ENCODE measurements at places on chromosomes 2 and 18.
A peak's percentile ranks its signal among the peaks of the same experiment; 100 is the strongest.

DNA sequence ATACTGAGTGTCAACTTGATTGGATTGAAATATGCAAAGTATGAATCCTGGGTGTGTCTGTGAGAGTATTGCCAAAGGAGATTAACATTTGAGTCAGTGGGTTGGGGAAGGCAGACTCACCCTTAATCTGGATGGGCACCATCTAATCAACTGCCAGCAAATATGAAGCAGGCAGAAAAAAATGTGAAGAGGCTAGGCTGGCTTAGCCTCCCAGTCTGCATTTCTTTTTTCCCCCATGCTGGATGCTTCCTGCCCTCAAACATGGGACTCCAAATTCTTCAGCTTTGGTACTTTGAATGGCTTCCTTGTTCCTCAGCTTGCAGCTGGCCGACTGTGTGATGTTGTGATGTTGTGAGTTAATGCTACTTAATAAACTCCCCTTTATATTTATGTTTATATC is 577.4 kb downstream of the CPS1 start:
- no peak for DNase-seq
- no peaks in the 10 kb centered on the region for H3K4me1 ChIP-seq
- no peaks in the 10 kb centered on the region for H3K36me3 ChIP-seq
- H3K27ac ChIP-seq = no peak overlapping the region
- no peaks in the 10 kb centered on the region for H3K27me3 ChIP-seq
- H3K4me3 ChIP-seq = no peak overlapping the region

GRCh38 chr2:29448096-29448688 is 333.0 kb downstream of the CLIP4 start:
- H3K36me3 ChIP-seq = no peaks in the 10 kb centered on the region
- H3K4me1 ChIP-seq = no peaks in the 10 kb centered on the region
- no peak overlapping the region for H3K4me3 ChIP-seq
- no peak for DNase-seq

DNA sequence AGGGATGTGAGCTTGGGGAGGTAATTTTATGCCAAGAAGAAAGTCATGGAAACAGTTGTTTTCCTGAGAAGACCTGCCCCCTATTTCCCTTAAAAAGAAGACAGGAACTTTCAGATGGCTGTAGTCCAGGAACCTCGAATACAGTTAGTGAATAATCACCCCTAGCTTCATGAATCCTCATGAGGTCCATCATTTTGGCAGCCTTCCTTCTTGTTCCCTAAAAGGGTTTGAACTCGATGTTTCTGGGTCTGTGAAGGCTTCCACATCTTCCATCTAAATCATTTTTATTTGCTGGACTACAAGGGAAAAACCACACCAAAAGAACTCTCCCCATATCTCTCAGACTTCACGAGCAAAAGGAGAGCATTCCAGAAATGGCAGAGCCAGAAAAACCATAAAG is 290.8 kb downstream of the SLC4A3 start:
- no peak for DNase-seq
- H3K4me3 ChIP-seq = no peak overlapping the region
- no peak overlapping the region for H3K27ac ChIP-seq
- no peaks in the 10 kb centered on the region for H3K4me1 ChIP-seq
- no peaks in the 10 kb centered on the region for H3K36me3 ChIP-seq

GRCh38 chr2:221204699-221205098 is 367.4 kb downstream of the EPHA4 start:
- no peak for DNase-seq
- H3K27ac ChIP-seq = no peak overlapping the region
- H3K27me3 ChIP-seq = no peaks in the 10 kb centered on the region
- no peak overlapping the region for H3K4me3 ChIP-seq

GRCh38 chr2:197915548-197916265 is 111.3 kb downstream of the PLCL1 start:
- no peak for DNase-seq
- H3K27ac ChIP-seq = no peak overlapping the region
- no peaks in the 10 kb centered on the region for H3K27me3 ChIP-seq
- no peaks in the 10 kb centered on the region for H3K4me1 ChIP-seq
- H3K36me3 ChIP-seq = no peaks in the 10 kb centered on the region

DNA sequence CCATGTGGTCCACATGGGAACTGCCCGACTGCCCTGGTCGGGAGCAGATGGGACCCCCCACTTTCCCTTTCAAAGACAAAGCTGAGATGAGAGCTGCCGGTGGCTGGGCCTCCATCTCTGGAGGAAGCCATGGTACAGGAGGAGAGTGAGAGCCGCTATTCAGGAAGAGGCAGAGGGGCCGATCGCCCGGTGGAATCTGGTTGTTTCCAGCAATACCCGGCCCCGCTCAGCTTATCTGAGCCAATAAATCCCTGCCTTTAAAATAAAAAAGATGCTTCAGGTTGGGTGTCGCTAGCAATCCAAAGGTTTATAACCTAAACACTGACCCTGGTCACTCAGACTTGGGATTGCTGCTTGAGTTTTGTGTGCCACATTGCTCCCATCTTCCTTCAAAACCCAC is 15.2 kb upstream of the B3GNT7 start:
- peak; percentile 55 for DNase-seq
- H3K36me3 ChIP-seq = no peaks in the 10 kb centered on the region
- H3K27ac ChIP-seq = peak overlapping the region; percentile 21
- H3K27me3 ChIP-seq = no peaks in the 10 kb centered on the region

- no peaks in the 10 kb centered on the region for H3K27me3 ChIP-seq
- H3K27ac ChIP-seq = no peak overlapping the region
- H3K4me1 ChIP-seq = no peaks in the 10 kb centered on the region
These were observed 54.8 kb downstream of the CAVIN2 start for GRCh38 chr2:191791953-191792560.

- H3K27me3 ChIP-seq = no peaks in the 10 kb centered on the region
- H3K4me1 ChIP-seq = no peaks in the 10 kb centered on the region
These were observed 47.2 kb downstream of the USP34 start for GRCh38 chr2:61423714-61424113.

DNA sequence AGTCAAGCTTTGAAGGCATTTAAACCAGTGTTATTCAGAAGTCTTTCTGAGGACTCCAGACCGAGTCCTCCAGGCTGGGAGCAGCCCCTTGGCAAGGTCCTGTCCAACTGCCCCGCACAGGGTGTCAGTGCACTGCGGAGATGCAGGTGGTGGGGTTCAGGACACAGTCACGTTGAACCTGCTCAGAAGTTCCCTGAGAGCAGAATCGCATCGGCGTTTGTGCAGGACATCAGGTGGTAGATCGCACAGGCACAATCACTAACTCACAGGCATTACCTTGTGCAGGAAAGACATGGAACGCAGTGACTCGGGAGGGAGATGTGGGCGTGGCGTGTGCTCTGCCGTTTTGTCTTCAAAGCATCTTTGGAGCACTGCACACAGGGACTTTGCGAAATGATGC is 10.4 kb downstream of the COPS9 start:
- no peaks in the 10 kb centered on the region for H3K36me3 ChIP-seq
- H3K27ac ChIP-seq = no peak overlapping the region
- H3K4me3 ChIP-seq = no peak overlapping the region
- H3K27me3 ChIP-seq = no peaks in the 10 kb centered on the region
- DNase-seq = no peak

DNA sequence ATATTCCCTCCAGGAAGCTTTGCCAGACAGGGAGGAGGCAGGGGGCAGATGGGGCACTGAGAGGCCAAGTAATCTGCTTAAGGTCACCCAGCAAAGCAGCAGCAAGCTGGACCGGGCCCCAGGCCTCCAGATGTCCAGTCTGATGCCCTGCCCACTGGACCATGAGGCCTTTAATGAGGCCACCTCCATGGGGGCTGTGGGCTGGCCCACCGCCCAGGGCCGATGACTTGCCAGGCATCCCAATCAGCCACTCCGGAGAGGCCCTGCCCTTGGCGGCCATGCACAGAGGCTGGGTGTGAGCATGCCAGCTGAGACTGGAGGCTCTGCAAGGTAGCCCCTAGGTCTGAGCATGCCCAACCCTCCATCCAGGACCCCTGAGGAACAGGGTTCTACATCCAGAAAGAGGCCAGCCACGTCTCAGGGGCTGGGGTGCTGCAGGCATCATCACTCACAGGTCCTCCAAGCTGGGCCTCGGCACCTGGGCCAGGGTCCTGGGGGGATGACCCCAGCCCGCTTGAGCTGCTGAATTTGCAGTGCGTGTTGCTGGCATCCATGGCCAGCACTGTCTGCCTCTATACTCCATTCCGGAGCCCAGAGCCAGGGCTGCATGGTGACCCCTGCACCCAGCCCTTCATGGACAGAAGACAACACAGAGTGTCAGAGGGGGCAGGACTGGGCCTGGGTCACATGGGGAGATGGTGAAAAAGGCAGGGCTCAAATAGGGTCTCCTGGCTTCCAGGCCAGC is 164.2 kb downstream of the INHBB start:
- no peaks in the 10 kb centered on the region for H3K36me3 ChIP-seq
- H3K27me3 ChIP-seq = no peaks in the 10 kb centered on the region
- DNase-seq = no peak

- no peak for DNase-seq
- H3K27me3 ChIP-seq = no peaks in the 10 kb centered on the region
- H3K27ac ChIP-seq = no peak overlapping the region
- H3K4me1 ChIP-seq = no peaks in the 10 kb centered on the region
These were observed 47.4 kb upstream of the POLE4 start for GRCh38 chr2:74911061-74911460.

DNA sequence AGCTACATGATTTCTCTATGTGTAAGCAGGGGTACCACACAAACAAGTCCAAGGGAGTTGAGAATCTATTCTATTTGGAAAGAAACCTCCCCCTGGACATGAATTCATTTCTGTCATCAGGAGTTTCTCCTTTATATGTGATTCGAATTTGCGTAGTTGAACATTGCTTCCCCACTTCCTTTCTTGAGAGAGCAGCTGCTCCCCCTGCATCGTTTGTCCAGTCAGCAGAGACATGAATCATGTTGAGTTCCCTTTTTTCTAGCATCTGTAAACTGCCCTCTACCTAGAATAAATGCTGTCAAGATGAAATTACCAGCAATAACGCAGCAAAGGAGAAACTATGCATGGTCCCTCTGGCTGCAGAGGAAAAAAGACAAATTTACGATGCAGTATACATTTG is 73.8 kb downstream of the KIF5C start:
- DNase-seq = no peak
- H3K27me3 ChIP-seq = no peaks in the 10 kb centered on the region

- no peaks in the 10 kb centered on the region for H3K27me3 ChIP-seq
- H3K27ac ChIP-seq = no peak overlapping the region
- no peaks in the 10 kb centered on the region for H3K36me3 ChIP-seq
- H3K4me1 ChIP-seq = no peaks in the 10 kb centered on the region
These were observed 251.5 kb upstream of the NXPH2 start for GRCh38 chr2:139031722-139032121.

- H3K27ac ChIP-seq = no peak overlapping the region
- H3K4me1 ChIP-seq = no peaks in the 10 kb centered on the region
- no peak for DNase-seq
- H3K36me3 ChIP-seq = peaks cover 28% of the 10 kb centered on the region
These were observed 6.2 kb downstream of the DBI start for GRCh38 chr2:119372778-119373568.

DNA sequence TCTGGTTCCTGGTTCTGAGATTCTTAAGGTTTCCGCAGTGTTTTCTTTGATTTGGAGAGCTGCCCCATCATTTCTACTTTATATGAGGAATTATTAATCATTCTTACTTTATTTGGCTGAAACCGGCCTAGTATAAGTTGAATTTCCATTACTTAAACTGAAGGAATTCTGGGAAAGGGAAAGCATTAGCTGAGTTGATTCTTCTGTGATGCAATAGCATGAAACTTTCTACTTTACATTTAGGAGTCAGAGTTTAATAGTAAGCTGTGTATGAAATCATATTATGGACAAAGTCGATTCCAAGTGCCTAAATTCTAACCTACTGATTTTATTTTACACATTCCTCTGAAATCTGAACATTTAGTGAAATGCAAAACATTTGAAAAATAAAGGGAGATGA is 1269.7 kb upstream of the ZEB2 start:
- H3K4me1 ChIP-seq = no peaks in the 10 kb centered on the region
- H3K27ac ChIP-seq = no peak overlapping the region
- H3K27me3 ChIP-seq = no peaks in the 10 kb centered on the region
- no peak for DNase-seq
- H3K36me3 ChIP-seq = no peaks in the 10 kb centered on the region

DNA sequence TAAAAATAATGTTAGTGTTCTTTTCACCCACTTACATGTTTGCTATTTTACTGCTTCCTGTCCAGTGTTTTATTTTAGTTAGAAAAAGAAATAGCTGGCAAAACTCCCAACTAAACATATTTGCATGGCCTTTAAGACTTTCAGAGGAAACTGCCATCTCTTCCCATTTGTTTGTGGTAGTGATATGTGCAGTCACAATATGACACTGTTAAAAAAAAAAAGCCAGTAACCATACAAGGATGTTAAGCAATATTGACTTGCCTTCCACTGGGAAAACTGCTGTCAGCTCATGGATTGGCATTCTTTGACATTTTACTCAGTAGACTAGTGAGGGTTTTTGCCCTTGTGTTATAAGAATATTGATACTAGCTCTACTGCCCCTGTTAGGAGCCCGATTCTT is 29.1 kb downstream of the XIRP2 start:
- no peaks in the 10 kb centered on the region for H3K4me1 ChIP-seq
- no peak overlapping the region for H3K27ac ChIP-seq
- H3K4me3 ChIP-seq = no peak overlapping the region
- no peaks in the 10 kb centered on the region for H3K36me3 ChIP-seq
- DNase-seq = no peak

GRCh38 chr2:181851726-181852125 is 39.8 kb upstream of the ITPRID2 start:
- DNase-seq = no peak
- no peak overlapping the region for H3K4me3 ChIP-seq
- H3K27ac ChIP-seq = no peak overlapping the region
- H3K27me3 ChIP-seq = no peaks in the 10 kb centered on the region
- H3K4me1 ChIP-seq = no peaks in the 10 kb centered on the region
- no peaks in the 10 kb centered on the region for H3K36me3 ChIP-seq

- no peak overlapping the region for H3K27ac ChIP-seq
- peaks cover 3% of the 10 kb centered on the region for H3K4me1 ChIP-seq
- H3K27me3 ChIP-seq = no peaks in the 10 kb centered on the region
- no peak for DNase-seq
- H3K36me3 ChIP-seq = no peaks in the 10 kb centered on the region
These were observed 6.8 kb downstream of the B4GALT6 start for GRCh38 chr18:31677592-31677991.

- no peaks in the 10 kb centered on the region for H3K27me3 ChIP-seq
- DNase-seq = no peak
- H3K36me3 ChIP-seq = no peaks in the 10 kb centered on the region
- H3K27ac ChIP-seq = no peak overlapping the region
- no peak overlapping the region for H3K4me3 ChIP-seq
These were observed 28.4 kb upstream of the PXDN start for GRCh38 chr2:1772471-1773267.

DNA sequence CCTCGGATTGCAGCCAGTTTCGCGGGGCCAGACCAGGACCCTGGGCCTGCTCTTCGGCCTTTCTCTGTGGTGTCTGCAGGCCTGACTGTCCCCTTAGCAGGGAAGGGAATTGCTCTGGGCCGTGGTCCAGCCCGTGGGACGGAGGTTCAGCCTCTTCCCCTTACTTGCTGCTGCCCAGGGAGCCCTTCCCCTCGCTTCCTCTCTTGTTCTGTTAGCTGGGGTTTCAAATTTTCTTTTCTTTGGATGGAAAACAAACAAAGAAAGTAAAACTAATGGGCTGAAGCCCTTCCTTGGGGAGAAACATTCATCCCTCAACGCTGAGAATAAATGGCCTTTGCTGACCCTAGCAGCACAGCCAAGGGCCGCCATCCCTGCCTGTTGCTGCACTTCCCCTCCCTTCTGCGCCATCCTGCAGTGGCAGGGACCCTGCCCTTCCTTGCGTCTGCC is 52.4 kb downstream of the ASAP2 start:
- peaks cover 11% of the 10 kb centered on the region for H3K4me1 ChIP-seq
- H3K36me3 ChIP-seq = no peaks in the 10 kb centered on the region
- no peak overlapping the region for H3K4me3 ChIP-seq
- H3K27me3 ChIP-seq = no peaks in the 10 kb centered on the region

- H3K27me3 ChIP-seq = no peaks in the 10 kb centered on the region
- H3K4me1 ChIP-seq = no peaks in the 10 kb centered on the region
- no peak for DNase-seq
- no peaks in the 10 kb centered on the region for H3K36me3 ChIP-seq
- no peak overlapping the region for H3K4me3 ChIP-seq
These were observed 567.8 kb upstream of the KLHL29 start for GRCh38 chr2:22817197-22817596.

All from colonic mucosa (tissue), 4 donors.